Right kidney (tissue), 9 donors: ENCODE measurements at places on chromosomes 3 and 15.

GRCh38 chr3:71244153-71244825 lies 339.2 kb downstream of the FOXP1 start:
- DNase-seq = no peak

GRCh38 chr15:65101411-65101890 lies 13.5 kb downstream of the UBAP1L start:
- DNase-seq = peak; percentile 67

- no peak for DNase-seq
Observed at GRCh38 chr3:131374741-131375140, 6.8 kb upstream of the NUDT16 start.

- no peak for DNase-seq
Observed at GRCh38 chr3:80643421-80643820, 875.6 kb upstream of the ROBO1 start.

GRCh38 chr15:74788042-74788682 lies 6.3 kb downstream of the CSK start:
- DNase-seq = no peak

- peak; percentile 20 for DNase-seq
Observed at GRCh38 chr15:59917504-59918157, 86.5 kb upstream of the FOXB1 start.

- DNase-seq = no peak
Observed at GRCh38 chr3:124587053-124587408, 143.2 kb upstream of the UMPS start.
